Astrocyte of the spinal cord (primary cell): ENCODE measurements at places on chromosomes 1 and 21.

DNA sequence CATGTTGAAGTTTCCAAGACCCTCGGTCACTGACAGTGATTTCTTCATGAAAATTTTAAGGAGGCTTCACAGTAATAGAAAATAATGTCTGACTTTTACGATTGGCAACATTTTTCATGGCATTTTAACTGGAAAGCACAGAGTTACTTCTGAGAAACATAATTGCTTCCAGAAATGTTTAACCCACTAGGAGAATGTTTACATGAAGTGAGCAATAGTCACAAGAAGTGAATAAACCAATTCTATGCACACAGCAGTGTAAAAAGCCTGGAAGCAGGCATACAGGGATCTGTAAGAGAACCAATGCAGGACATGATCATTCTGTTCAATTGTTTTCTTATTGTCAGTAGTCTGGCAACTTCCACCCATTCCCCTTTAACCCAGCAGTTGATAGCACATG lies 316.2 kb upstream of the CXADR start:
- DNase-seq, result no peak

DNA sequence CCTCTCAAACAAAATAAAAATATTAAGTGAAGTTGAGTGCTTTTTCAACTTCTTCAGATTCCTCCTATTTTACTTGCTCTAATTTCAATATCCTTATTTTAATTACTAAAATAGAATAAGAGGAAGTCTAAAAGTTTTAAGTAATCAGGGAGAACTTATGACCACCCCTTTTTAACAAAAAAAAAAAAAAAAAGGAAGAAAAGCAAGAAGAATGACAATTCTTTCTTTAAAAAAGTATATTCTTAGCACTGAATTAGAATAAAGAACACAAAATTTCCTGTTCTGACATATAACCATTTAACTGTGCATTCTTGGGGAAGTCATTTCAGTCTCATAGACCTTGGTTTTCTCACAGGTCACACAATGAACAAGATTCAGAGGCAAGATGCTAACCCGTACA lies 46.8 kb downstream of the SAMSN1 start:
- DNase-seq, result no peak

- peak; percentile 28 for DNase-seq
Measured at GRCh38 chr1:233904633-233905415, at the start of gene SLC35F3. Gene SLC35F3 (plus strand): TSS chr1:233904676.

DNA sequence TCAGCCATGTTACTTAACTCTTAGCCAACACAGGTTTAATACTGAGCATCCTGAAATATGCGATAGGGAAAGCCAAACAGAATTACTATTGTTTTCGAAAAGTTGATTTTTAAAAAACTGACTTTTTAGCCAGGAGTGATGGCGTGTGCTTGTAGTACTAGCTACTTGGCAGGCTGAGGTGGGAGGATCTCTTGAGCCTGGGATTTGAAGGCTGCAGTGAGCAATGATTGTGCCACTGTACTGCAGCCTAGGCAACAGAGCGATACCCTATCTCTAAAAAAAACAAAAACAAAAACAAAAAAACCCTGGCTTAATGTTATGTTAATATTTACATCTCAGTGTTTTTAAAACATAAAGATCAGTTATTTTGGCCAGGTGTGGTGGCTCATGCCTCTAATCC lies 16.7 kb downstream of the NMNAT1 start:
- DNase-seq, result no peak

DNA sequence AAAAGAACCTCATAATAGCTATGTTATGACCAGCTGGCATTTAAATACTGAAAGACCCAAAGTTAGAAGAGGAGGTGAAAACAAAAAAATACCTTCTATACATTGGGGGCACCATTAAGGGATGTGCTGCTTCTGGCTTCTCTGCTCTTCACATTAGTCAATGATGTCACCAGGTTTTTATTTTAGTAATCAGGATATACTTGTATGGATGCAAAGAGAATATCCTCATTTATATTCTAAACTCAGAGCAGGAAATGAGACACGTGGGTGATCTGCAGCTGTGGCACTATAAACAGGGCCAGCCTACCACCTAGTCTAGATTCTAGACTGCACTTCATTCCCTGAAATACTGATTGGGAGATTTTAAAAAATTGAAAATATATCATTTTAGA lies 51.2 kb downstream of the WLS start:
- DNase-seq, result no peak

GRCh38 chr1:6014130-6014999 lies 22.1 kb upstream of the NPHP4 start:
- DNase-seq, result no peak

DNA sequence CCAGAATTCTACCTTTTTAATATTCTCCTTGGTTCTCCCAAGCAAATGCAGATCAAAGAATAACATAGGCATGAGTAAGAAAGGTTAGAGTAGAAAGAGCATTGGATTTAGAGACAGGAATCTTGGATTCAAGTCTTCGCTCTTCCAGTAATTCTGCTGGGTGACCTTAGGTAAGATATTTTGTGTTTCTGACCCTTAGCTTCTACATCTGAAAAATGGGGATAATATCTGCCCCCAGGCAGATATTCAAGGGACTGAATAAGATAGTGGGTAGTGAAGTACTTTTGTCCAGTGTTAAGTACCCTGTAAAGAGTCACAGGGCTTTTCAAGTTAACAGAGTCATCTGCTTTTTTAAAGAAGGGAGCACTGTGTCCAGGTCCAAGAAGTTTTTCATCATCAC lies 70.8 kb downstream of the KDM1A start:
- DNase-seq, result no peak

DNA sequence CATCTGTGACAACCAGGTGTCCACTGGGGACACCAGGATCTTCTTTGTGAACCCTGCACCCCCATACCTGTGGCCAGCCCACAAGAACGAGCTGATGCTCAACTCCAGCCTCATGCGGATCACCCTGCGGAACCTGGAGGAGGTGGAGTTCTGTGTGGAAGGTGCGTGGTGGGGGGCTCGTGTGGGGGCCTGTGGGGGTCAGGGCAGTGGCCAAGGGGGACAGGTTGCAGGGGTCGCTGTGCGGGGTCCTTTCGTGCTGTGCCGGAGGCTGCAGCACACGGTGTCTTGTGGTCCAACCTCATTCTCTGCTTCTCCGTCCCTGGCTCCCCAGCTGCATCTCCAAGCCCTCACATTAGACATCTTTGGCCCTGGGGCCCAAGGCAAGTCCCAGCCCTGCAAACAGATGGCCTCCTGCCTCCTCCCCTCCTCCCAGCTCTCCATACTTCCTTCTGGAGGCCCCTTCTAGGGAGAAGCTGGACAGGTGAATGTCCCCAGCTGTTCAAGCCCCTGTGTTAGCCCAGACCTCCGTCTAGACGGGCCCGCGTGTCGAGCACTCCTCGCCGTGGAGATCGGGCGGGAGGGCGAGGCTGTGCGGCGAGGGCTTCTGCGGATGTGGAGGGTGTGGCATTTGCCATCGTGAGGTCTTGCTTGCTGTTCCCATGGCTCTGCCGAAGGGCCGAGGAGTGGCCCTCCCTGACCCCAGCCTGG lies 2.5 kb downstream of the AGRN start:
- no peak for DNase-seq

GRCh38 chr21:15521644-15522001 lies 208.2 kb upstream of the USP25 start:
- DNase-seq, result no peak

DNA sequence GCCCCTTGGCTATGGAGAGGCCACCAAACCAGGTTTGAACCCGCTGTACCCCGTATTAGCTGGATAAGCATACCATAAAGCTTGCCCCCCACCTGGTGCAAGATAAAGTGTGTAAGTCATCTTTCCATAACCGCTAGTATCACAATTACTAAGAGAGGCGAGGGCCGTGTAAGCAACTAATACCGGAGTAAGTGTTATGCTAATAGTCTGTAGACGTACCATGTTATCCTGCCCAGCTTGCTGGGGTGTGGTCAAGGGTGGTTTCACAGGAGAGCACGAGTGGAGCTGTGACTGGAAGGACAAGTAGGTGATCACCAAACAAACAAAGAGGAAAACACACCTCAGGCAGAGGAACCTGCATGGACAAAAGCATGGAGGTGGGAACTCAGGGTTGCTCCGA lies 3.6 kb upstream of the TNFRSF1B start:
- no peak for DNase-seq

DNA sequence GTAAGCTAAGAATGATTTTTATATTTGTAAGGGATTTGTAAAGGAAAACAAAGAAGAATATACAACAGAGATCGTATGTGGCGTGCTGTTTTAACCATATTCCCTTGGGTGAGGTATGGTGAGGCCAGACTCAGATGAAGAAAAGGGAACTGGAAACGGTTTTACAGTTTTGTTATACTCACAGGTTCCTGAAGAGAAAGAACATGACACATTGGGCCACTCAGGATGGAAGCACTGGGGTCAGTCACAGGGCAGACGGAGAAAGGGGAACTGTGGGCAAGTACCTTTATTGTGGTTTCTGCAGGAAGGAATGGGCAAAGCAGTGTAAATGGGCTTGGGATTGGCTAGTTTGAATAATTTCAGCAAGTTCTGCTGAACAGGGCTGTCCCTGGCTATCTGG lies 177.4 kb downstream of the LBR start:
- no peak for DNase-seq

- DNase-seq, result no peak
Measured at GRCh38 chr1:67818725-67819301, 14.5 kb downstream of the GNG12 start.

DNA sequence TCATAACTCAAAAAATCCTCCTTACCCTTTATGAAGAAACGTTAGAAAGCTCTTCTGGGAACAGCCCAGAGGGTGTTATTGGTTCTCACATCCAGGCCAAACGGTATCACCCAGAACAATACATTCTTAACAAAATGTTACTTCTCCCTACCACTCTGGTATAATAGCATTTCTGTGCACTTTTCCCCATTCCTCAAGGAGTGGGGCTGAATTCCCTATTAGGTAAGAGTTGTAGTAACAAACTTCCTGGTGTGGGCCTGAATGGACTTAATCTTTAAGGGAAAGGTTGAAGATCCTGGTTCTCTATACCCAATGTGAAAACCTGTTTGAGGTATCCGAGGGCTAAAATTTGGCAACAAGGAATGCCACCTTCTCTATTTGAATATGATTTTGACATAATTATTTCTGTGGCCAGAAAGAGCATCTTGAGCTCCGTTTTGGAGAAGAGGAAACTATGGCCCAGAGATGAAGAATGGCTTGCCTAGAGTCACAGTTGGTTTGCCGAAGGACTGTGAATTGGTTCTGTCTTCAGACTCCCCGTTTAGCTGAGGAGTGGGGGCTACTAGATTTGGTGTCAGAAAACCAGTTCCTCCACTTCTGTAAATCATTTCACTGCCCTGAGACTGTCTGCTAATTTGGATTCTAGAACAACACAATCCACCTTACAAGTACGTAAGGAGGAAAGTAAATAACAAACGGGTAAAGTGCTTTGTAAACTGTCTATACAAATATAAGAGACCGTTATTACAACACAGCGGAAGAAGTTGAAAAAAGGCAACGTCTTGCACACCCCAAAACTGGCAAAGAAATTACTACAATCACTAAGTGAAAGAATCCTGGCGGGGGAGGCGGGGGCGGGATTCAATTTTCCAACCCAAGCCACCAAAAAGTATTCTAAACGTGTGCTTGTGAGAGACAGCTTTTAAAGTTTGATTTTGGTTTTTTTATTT lies 2.3 kb downstream of the ANP32E start:
- peak; percentile 22 for DNase-seq

DNA sequence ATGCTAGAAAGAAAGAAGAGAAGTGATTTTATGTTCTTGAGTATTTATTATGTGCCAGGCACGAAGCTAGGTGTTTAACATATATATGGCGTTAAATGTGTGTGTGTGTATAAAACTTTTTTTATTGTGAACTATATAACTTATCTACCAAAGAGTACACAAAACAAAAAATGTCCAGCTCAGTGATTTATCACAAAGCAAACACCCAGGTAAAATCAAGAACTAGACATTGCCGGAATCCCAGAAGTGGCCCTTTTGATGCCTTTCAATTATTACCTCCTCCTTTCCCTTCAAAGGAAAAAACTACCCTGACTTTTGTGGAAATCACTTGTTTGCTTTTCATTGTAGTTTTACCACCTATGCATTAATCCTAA lies 40.5 kb upstream of the ZNF648 start:
- no peak for DNase-seq

GRCh38 chr1:229941160-229941559 lies 125.9 kb upstream of the GALNT2 start:
- no peak for DNase-seq

DNA sequence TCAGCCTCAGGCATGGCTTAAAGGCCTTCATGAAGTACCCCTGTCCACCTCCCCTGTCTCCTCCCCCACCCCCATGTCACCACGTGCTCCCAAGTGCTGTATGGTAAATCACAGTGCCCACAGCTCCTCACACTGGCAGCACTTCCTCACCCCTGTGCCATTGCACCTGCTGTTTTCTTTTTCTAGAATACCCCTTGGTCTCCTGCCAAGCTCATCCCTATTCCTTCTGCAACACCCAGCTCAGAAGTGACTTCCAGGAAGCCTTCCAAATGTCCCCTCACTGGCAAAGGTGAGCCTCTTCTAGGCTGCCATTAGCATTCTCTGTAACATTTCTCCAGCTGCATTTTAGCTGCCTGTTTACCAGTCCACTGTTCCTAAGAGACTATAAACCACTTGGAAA lies 9.4 kb downstream of the AKNAD1 start:
- no peak for DNase-seq

- no peak for DNase-seq
Measured at GRCh38 chr1:243474906-243475305, 219.1 kb downstream of the SDCCAG8 start.

DNA sequence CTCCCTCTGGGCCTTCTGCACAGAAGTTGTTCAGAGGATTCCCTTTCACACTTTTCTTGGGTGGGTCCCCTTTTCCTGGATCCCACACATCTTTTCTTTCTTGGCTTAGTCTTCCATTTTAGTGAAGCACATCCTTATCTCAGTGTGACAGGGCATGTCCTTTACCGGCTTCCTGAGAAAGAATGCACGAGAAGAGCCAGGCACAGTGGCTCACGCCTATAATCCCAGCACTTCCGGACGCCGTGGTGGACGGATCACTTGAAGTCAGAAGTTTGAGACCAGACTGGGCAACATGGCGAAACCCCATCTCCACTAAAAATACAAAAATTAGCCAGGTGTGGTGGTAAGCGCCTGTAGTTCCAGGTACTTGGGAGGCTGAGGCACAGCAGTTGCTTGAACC lies 22.1 kb upstream of the PSMB2 start:
- no peak for DNase-seq

- DNase-seq, result no peak
Measured at GRCh38 chr1:235004276-235004675, 124.4 kb downstream of the TOMM20 start.

DNA sequence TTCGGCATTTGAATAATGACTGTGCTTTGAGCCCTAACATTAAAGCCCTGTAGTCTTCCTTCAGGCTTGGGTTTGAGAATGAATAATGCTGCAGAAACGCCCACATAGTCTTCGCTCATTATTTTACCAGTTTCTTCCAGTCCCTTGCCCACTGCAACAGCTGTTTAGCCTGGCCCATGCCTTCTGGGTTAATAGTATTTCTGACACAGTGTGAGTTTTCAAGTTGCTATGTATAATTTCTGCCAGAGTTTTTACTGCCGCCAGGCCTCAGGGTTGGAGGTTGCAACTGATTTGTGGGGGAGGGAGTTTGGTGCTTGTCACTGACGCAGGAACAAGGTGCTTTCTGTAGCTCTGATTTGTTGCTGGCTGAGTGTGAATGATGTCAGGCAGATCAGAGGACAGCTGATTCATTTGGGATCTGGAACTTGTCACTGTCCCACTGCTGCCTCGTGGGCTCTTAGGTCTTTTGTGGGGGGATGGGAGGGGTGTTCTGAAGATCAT lies 109.8 kb downstream of the MAST2 start:
- peak; percentile 88 for DNase-seq

- DNase-seq, result no peak
Measured at GRCh38 chr1:46434358-46434757, 40.2 kb downstream of the FAAH start.
